K562 (cell line): ENCODE measurements at places on chromosomes 2 and 18. TPM values are rescaled to one million over a fixed set of nuclear protein-coding genes. Genes with fewer than 3 reads are reported as not detected.

GRCh38 chr2:16203069-16203468 lies 262.7 kb downstream of the MYCN start:
- H3K4me1 ChIP-seq, result no peaks in the 10 kb centered on the region
- H3K27me3 ChIP-seq, result no peaks in the 10 kb centered on the region
- no peaks in the 10 kb centered on the region for H3K36me3 ChIP-seq
- no peak for DNase-seq

DNA sequence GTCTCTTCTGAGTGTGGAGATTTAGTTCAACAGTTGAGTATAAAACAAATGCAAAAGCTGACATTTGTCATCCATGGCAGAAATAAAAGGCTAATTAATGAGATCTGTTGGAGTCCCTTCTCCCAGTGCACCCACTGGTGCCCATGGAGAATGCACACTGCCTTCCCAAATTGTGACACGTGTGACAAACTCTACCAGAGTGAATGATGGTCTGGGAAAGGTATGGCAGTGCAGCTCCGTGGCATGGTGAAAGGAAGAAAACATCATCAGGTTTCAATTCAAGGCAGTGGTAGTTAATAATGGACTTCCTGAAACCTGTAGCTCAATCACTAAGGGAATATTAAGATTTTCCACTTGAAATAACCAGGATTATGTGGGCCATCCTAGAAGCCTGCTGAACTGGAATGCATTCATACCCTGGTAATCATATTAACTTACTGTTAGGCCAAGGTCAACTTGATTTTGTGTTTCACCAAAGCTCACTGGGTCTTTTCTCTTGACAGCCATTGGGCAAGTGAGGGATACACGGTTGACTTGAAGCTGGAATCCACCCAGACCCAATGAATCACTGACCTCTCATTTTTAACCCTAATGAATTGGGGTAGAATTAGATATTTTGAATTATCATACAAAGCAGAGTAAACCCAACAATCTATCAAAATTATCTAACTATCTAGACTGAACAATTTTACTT lies 167.6 kb downstream of the AFF3 start:
- H3K27ac ChIP-seq, result no peak overlapping the region
- H3K4me1 ChIP-seq, result no peaks in the 10 kb centered on the region
- H3K27me3 ChIP-seq, result peaks cover 4% of the 10 kb centered on the region; the same call in 1 of the 3 replicates
- no peak overlapping the region for H3K4me3 ChIP-seq
- DNase-seq, result no peak
- H3K36me3 ChIP-seq, result no peaks in the 10 kb centered on the region

DNA sequence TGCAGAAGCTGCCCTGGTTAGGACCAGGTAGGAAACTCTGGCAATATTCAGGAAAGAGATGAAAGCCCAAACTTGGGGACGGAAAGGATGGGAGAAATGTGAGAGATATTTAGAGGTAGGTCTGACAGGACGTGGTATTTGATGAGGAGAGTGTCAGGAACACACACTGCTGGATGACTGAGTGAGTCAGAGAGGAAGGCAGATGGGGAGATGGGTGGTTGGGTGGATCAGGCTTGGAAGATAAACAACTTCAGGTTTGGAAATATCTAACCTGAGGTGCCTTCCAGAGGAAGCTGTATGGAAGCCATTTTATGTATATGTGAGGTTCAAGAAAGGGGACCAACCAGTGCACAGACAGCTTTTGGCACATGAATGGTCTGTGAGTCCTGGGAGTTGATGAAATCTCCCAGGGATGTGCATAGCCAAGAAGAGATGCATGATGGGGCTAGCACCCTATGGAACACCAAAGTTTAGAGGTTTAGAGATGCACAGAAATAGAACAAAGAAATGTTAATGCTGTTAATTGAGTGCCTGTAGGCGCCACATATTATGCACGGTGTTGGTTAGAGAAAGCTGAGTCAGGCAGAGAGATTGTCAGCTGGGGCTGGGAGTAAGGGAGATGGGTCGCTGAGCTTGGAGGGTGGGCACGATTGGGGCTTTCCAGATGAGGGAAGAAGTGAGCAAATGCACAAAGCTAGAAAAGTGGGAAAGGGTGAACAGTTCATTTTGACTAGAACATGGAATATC lies 101.0 kb downstream of the VIT start:
- H3K36me3 ChIP-seq, result no peaks in the 10 kb centered on the region
- no peak overlapping the region for H3K4me3 ChIP-seq
- H3K27me3 ChIP-seq, result peaks cover 27% of the 10 kb centered on the region
- no peaks in the 10 kb centered on the region for H3K4me1 ChIP-seq
- no peak for DNase-seq
- H3K27ac ChIP-seq, result no peak overlapping the region

DNA sequence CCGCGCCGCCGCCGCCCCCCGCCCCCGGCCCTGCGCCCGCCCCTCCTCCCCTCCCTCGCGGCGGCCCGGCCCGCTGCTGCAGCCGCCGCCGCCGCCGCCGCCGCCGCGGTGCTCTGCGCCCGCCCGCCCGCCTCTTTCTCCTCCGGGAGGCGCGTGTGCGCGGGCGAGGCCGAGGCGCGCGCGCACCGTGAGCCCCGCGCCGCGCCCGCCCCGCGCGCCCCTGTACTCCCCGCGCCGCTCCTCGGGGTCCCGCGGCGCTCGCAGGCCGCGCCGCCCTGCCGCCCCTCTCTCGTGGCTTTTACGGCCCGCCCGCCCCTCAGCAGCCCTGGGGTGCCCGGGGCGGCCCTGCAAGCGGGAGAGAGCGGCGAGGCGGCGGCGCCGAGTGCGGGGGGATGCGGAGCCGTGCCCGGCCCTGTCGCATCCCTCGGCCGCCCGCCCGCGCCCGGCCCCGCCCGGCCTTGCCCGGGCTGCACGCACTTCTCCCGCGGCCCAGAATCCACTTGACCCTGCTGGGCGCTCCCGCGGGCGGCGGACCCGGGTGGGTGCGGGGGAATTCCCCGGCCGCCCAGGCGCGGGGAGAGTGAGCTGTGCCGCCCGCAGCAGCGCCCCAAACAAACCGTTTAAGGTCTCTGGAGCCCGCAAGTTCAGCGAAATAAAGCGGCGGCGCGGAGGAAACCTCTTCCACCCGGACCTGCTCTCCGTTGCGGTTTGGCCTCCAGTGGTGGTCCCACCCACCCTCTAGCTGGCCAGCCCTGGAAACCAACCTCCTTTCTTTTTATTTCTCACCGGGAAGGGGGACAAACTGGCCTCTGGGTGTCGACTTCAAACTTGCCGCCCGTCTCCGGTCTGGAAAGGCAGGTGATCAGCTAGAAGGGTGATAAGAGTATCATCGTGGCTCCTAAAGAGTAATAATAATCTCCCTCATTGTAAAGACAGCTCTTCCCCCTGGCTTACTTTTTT lies 37.4 kb downstream of the AFF3 start:
- H3K27ac ChIP-seq, result no peak overlapping the region
- H3K4me3 ChIP-seq, result no peak overlapping the region
- no peaks in the 10 kb centered on the region for H3K4me1 ChIP-seq
- no peak for DNase-seq
- no peaks in the 10 kb centered on the region for H3K36me3 ChIP-seq
- peaks cover 21% of the 10 kb centered on the region for H3K27me3 ChIP-seq

- H3K36me3 ChIP-seq, result no peaks in the 10 kb centered on the region
- H3K27me3 ChIP-seq, result peaks cover 8% of the 10 kb centered on the region; the same call in 2 of the 3 replicates
- no peak for DNase-seq
- no peak overlapping the region for H3K4me3 ChIP-seq
- H3K4me1 ChIP-seq, result peaks cover 9% of the 10 kb centered on the region; the same call in 1 of the 2 replicates
These were observed 56.8 kb downstream of the ASAP2 start for GRCh38 chr2:9263428-9263827.

DNA sequence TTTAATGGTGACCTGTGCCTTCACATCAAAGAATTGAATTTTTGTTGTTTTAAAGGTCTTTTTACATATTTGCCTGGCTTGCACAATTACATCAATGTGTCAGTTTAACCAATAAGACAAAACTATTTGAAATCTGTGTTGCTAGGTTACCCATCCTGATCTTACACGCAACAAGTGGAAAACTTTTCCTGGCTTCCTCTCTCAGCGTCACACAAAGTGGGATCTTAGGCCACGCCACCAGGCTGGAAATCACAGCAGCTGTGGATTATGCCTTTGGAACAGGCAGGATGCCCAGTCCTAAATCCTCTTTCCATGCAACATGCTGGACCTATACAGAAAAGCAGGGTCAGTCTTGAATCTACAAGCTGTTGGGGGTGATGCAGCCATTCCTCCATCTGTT lies 298.2 kb upstream of the HNRNPA3 start:
- no peak overlapping the region for H3K4me3 ChIP-seq
- no peak overlapping the region for H3K27ac ChIP-seq
- DNase-seq, result no peak
- no peaks in the 10 kb centered on the region for H3K27me3 ChIP-seq
- no peaks in the 10 kb centered on the region for H3K4me1 ChIP-seq

Gene SH3RF3
- 0.02 TPM in 2 replicates for total RNA-seq

Gene RIT2
- not detected in 2 replicates for total RNA-seq

Gene HOXD13
- not detected in 2 replicates for total RNA-seq

Gene COL4A4
- total RNA-seq, result 0.07 TPM in 1 of 2 replicates, not detected in the other

Gene MC2R
- not detected in 2 replicates for total RNA-seq

Gene MROH2A
- total RNA-seq, result not detected in 2 replicates

Gene SP140
- total RNA-seq, result 0.25 and 0.35 TPM in 2 replicates
